Cortex of kidney (tissue), 1 donor: ENCODE measurements at places on chromosomes 11 and 22.

- DNase-seq: no peak
Observed at GRCh38 chr11:70577948-70578347, 179.6 kb downstream of the CTTN start.

DNA sequence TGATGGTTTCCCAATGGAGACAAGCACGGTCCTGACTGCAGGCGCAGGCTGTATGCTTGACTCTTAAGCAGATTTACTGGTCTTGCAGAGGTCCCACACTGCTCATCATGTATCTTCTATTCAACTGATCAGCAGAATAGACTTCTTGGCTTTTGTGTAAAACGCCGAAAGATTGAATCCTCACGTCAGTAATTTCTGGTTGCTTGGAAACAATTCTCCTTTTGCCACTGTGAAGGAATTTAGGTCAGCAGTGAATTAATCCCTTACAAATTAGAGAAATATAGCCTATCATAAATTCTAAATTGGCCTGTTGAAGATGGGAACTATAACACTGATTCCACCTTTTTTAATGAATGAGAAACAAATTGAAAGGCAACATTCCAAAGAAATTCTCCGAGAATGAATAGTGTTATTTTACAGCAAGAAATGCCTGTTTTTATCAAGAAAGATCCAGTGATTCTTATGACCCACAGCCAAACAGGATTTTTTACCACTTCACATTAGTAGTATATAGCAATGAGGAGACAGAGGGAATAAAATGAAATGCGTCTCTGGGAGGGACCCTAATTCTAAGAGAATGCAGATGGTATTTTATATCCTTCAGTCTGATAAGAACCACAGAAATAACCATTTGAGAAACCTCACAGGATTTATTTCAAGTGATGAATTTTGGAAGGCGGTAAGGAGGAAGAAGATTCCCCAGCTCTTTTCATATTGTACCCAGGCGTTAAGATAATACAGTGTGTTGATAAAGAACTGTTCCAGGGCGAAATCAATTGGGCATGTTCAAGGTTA is 362.5 kb downstream of the RAB38 start:
- DNase-seq: no peak

GRCh38 chr11:20388096-20389055 is 860 bp downstream of the PRMT3 start:
- DNase-seq: no peak

- DNase-seq: no peak
Observed at GRCh38 chr22:40797427-40797826, 21.7 kb downstream of the SLC25A17 start.

DNA sequence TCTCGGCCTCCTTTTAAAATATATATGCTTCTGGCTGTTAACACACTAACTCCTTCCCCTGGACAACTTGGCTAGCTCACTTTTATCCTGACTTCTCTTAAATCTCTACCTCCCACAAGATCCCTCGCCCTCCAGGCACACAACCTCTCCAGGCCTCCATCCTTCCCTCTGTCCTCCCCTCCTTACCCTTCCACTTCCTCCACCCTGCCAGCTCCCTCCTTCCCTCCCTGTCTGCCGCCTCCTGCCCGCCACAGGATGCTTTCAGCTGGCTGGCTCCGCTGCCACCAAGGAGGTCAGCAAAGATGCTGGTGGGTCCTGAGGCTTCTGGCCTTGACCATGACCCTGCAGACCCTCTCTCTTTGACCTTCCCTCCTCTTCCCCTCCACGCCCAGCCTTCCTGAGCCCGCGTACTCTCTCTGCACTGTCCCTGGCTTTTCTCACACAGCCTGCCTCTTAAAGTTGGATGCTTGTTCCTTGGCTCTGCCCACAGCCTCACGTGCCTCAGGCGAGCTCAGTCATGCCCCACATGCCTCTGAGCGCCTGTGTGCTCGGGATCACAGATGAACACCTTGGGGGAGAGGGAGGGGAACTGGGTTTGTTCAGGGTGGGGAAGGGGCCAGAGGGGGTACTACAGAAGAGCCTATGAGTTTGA is 6.7 kb downstream of the NFAM1 start:
- DNase-seq: no peak
